ENCODE measurements at places on chromosomes 4 and X.

DNA sequence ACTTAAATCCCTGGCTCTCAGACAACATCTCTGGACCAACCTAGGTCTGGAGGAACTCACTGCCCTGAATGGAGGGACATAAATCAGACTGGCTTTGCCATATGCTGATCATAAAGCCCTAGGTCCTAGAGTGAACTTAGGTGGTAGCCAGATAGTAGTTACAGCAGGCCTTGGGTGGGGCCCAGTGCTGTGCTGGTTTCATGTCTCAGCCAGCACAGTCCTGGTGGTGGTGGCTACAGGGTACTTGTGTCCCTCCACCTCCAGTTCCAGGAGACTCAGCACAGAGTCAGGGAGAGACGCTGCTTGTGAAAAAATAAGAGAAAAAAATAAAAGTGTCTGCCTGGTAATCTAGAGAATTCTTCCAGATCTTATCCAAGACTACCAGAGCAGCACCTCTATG lies 40.3 kb downstream of the GSX2 start:
- no peak for DNase-seq

- DNase-seq: no peak
Measured at GRCh38 chrX:155070038-155070437, 898 bp downstream of the CMC4 start.

DNA sequence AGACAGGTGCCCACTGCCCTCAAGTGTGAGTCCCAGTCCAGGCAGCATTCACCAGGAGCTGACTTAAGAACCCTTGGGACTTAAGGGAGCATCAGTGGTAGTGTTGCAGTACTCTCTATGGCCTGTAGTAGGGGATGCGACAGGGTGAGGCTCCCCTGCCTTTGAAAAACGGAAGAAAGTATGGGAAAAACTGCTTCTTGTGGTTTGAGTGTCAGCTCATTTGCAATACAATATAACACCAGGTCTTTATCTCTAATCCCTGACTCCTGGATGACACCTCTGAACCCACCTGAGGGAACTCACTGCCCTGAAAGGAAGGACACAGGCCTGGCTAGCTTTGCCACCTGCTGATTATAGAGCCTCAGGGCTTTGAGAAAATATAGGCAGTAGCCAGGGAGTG lies 176.0 kb downstream of the SMARCA1 start:
- no peak for DNase-seq

GRCh38 chrX:131010186-131010585 lies 48.0 kb upstream of the ARHGAP36 start:
- DNase-seq: no peak

- no peak for DNase-seq
Measured at GRCh38 chr4:185036019-185036418, 17.7 kb downstream of the HELT start.

DNA sequence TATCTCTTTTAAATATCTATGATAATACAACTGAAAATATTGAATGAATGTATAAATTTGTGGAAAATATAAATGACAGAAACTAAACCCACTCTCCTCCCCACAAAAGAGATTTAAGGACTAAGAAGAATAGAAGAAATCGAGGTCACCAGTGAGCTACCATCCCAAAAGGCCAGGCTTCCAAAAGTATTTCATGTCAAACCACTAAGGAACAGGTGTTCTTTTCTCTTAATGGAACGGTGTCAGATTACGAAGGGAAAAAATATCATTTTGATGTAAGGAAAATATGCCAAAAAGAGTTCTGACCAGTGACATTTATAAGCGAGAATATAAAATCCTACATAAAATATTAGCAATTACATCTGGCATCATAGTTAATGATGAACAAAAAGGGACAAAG lies 13.6 kb upstream of the TCEAL4 start:
- no peak for DNase-seq

DNA sequence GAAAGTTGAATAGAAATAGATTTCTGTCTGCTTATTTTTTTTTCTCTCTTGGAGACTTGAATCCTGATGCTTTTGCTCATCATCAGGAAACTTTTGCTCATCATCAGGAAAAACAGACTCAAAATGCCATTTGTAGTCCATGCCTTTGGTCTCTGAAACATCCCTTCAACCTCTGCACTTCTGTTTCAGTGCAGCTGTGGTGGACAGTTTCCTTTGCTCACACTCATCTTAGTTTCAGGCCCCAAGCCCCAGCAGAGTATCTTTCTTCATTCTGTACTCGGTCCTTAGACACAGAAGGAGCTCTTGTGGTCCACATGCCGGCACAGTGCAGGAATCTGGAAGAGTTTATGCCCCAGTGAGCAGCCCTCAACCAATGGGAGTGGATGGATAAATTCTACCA lies 337.9 kb downstream of the PPP3CA start:
- DNase-seq: no peak

All from NCI-H2227 treated with DMSO at 0.1 percent for 48 hours (cell line).